ENCODE measurements at places on chromosomes 6 and 20. TPM values are rescaled to one million over a fixed set of nuclear protein-coding genes. Genes with fewer than 3 reads are reported as not detected.

DNA sequence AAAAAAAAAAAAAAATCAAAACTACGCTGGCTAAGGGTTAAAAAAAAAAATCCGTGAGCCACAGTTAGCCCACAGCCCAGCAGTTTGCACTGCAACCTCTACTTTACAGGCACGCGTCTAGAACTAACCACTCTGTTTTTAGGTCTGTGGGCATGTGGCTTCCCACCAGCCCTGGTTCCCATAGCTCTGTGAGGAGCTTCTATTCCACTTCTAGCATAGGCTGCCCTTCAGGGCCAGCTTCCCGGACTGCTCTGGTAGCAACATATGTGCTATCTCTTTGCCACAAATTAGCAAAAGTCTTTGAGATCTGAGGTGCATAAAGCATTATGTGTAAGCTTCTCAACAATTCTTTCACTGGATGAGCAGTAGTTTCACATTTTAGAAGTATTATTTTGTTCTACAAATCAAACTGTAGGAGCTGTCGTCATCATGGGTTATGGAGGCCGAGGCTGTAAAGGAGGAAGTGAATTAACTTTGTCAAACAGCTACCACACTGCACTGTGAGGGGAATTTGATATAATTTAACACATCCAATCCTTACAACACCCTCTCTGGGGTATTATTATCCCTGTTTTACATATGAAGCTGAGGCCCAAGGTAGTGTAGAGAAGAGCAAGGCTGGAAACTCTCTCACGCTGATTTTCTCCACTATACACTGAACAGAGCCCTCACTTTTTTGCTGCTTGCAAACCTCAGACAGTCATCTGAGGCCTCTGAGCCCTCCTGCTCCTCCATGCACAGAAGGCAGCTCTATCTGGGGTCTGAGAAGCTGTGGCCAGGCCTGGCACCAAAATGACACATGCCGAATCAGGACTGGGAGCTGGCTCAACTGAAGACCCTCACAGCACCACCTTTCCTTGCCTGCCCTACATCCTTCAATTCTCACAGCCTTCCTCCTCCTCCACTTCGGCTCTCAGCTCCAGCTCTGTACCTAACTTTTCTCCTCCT lies 35.4 kb downstream of the MAN1A1 start:
- H3K4me3 ChIP-seq, result no peak overlapping the region
- H3K36me3 ChIP-seq, result no peaks in the 10 kb centered on the region
- H3K27ac ChIP-seq, result no peak overlapping the region
- H3K4me1 ChIP-seq, result peaks cover 72% of the 10 kb centered on the region
- H3K27me3 ChIP-seq, result no peaks in the 10 kb centered on the region

- no peak overlapping the region for H3K4me3 ChIP-seq
- H3K27me3 ChIP-seq, result peaks cover 5% of the 10 kb centered on the region
- no peaks in the 10 kb centered on the region for H3K36me3 ChIP-seq
- H3K27ac ChIP-seq, result no peak overlapping the region
- H3K4me1 ChIP-seq, result no peaks in the 10 kb centered on the region
These were observed 142.2 kb upstream of the ESR1 start for GRCh38 chr6:151665329-151665728.

GRCh38 chr6:166471797-166472260 lies 89.1 kb upstream of the MPC1 start:
- DNase-seq, result no peak
- no peak overlapping the region for H3K4me3 ChIP-seq
- no peaks in the 10 kb centered on the region for H3K27me3 ChIP-seq
- peaks cover 12% of the 10 kb centered on the region for H3K36me3 ChIP-seq
- no peaks in the 10 kb centered on the region for H3K4me1 ChIP-seq
- no peak overlapping the region for H3K27ac ChIP-seq

DNA sequence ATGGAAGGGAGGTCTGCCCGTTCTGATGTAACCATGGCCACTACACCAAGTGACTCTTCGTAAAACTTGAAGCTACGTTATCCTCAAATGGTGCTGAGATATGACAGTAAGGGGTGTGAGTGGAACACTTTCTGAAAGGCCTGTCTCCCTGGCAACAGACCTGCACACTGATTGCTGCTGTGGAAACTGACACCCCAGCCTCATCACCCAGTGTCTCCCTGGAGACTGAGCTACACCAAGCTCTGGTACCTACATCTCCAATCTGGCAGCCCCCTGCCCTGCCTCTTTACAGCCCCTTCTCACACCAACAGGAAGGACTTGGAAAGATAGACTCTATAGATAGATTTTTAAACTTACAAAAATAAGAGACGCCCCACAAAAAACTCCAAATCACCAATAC lies 13.2 kb downstream of the PI16 start:
- H3K36me3 ChIP-seq, result peaks cover 38% of the 10 kb centered on the region
- no peaks in the 10 kb centered on the region for H3K27me3 ChIP-seq
- no peak overlapping the region for H3K4me3 ChIP-seq
- H3K27ac ChIP-seq, result peak overlapping the region; percentile 20
- H3K4me1 ChIP-seq, result peaks cover 56% of the 10 kb centered on the region

DNA sequence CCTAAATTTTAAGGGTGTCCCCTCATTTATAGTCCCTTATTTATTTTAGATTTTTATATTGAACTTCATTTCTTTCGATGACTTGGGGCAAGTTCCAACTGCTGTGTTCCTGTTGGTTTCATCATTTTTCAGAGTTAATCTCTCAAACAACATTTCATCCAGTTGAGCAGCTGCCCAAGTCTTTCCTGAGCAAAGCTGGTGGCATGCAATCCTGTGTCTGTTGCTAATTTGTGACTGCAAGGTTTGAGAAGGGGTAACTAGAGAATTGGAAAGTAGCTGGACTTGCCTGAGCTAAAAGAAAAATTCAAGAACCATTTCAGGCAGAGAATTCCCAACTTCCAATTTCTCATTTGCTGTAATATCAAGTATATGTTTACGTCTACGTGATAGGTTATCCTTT lies 881.5 kb upstream of the SLC35B3 start:
- H3K4me1 ChIP-seq, result no peaks in the 10 kb centered on the region
- DNase-seq, result no peak
- no peaks in the 10 kb centered on the region for H3K27me3 ChIP-seq
- no peak overlapping the region for H3K4me3 ChIP-seq
- no peaks in the 10 kb centered on the region for H3K36me3 ChIP-seq

- H3K27ac ChIP-seq, result no peak overlapping the region
- no peaks in the 10 kb centered on the region for H3K4me1 ChIP-seq
- no peak overlapping the region for H3K4me3 ChIP-seq
- H3K27me3 ChIP-seq, result peaks cover 7% of the 10 kb centered on the region
- no peaks in the 10 kb centered on the region for H3K36me3 ChIP-seq
These were observed 11.3 kb downstream of the SLC17A9 start for GRCh38 chr20:62963614-62964397.

GRCh38 chr6:3350252-3350796 lies 91.6 kb downstream of the PSMG4 start:
- no peak for DNase-seq
- no peak overlapping the region for H3K4me3 ChIP-seq
- no peak overlapping the region for H3K27ac ChIP-seq
- no peaks in the 10 kb centered on the region for H3K27me3 ChIP-seq
- H3K4me1 ChIP-seq, result peaks cover 4% of the 10 kb centered on the region

- no peaks in the 10 kb centered on the region for H3K36me3 ChIP-seq
- DNase-seq, result no peak
- no peaks in the 10 kb centered on the region for H3K4me1 ChIP-seq
- H3K27ac ChIP-seq, result no peak overlapping the region
These were observed 672 bp downstream of the PKHD1 start for GRCh38 chr6:52086741-52087140.

GRCh38 chr6:86148586-86148985 lies 505.9 kb upstream of the SYNCRIP start:
- no peaks in the 10 kb centered on the region for H3K36me3 ChIP-seq
- no peak overlapping the region for H3K4me3 ChIP-seq
- H3K27me3 ChIP-seq, result no peaks in the 10 kb centered on the region
- no peaks in the 10 kb centered on the region for H3K4me1 ChIP-seq
- no peak for DNase-seq

The DEFB125 gene
- not detected for polyA plus RNA-seq

The CD93 gene
- polyA plus RNA-seq, result 24.9 TPM

The ADRM1 gene
- polyA plus RNA-seq, result 81.9 TPM
